ENCODE measurements at places on chromosomes 4 and X. TPM values are rescaled to one million over a fixed set of nuclear protein-coding genes. Genes with fewer than 3 reads are reported as not detected.

The ZNF81 gene
- total RNA-seq = 10.0 TPM

The UGT2B15 gene
- total RNA-seq = not detected

The ITM2A gene
- 44.4 TPM for total RNA-seq

The IL1RAPL2 gene
- total RNA-seq = not detected

The HELT gene
- 0.49 TPM for total RNA-seq

The PDE6B gene
- 9.1 TPM for total RNA-seq

The MORF4L2 gene
- total RNA-seq = 185 TPM

The GPC3 gene
- total RNA-seq = 67.7 TPM

The AKAP4 gene
- total RNA-seq = not detected

The LPAR4 gene
- not detected for total RNA-seq

The ADD1 gene
- total RNA-seq = 286 TPM

The PHEX gene
- 0.93 TPM for total RNA-seq

The IL2RG gene
- 20.8 TPM for total RNA-seq

The SOD3 gene
- 198 TPM for total RNA-seq

The ZCCHC18 gene
- 1.6 TPM for total RNA-seq

The MFAP3L gene
- 9.6 TPM for total RNA-seq

The GLOD5 gene
- 2.6 TPM for total RNA-seq

The CT47B1 gene
- total RNA-seq = not detected

The SPIN2A gene
- 0.69 TPM for total RNA-seq

The TRPC5OS gene
- not detected for total RNA-seq

The UCP1 gene
- not detected for total RNA-seq

The KLHL13 gene
- 0.58 TPM for total RNA-seq

The ARMCX2 gene
- 36.0 TPM for total RNA-seq

The CHRNA9 gene
- not detected for total RNA-seq

The CCNB3 gene
- 0.46 TPM for total RNA-seq

The RS1 gene
- total RNA-seq = 4.7 TPM

The ZFP92 gene
- total RNA-seq = 3.4 TPM

The ZXDA gene
- total RNA-seq = 5.5 TPM
